ENCODE measurements at places on chromosomes 12 and 14. TPM values are rescaled to one million over a fixed set of nuclear protein-coding genes. Genes with fewer than 3 reads are reported as not detected.

DNA sequence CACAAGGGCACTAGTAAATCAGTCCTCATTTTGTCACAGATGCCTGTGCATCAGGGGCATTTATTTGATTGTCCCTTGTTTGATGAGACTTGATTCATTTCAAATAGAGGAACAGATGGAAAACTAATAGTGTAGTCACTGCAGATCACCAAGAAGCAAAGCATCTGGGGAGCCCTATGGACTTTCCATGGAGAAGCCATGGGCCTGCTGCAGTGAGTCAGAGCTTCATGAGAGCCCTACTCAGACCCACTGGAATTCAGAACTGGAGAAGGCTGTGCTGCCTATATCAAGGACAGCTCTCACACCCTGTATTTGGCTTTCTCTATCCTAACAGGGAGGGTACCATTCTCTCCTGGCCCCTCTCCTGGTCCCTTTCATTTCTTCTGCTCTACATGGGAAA lies 126.2 kb downstream of the GRIP1 start:
- no peak for DNase-seq

The CLEC4D gene
- 0.23 TPM for polyA plus RNA-seq

GRCh38 chr14:101174522-101174838 lies 271.0 kb upstream of the RTL1 start:
- no peak for DNase-seq

DNA sequence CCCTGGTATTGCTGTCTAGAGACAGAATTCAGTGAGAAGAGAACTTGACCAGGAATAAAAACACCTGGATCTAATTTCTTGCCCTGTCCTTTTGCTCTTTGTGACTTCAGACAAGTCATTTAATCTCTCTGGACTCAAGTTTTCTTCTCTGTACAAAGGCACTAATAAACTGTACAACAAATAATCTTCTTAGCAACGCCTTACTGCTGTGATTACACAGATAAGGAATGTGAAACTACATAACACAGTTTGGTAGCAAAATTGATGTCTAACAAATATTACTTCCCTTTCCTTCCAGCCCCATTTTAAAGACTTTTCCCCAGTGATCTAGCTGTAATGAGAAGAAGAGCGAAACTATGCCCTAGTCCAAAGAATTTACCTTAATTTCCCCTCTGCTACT lies 69.3 kb downstream of the BCAT1 start:
- DNase-seq, result no peak

DNA sequence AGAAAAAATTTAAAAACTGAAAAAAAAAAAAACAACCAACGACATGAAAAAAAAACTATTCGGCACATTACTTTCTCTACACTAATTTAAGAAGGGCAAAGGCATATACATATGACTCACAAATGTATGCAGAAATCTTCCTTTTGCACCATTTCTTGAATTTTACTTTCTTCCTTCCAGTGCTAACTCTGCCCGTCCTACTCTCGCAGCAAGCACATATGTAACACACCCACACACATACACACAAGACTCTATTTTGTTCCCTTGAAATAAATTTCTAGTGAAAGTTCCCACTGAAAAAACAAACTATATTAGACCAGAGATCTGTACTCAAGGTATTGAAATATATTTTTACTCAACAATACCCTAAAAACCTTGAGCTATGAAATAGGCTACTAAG lies 14.6 kb downstream of the BTG1 start:
- no peak for DNase-seq

The NR2C1 gene
- polyA plus RNA-seq, result 42.8 TPM

The SPX gene
- polyA plus RNA-seq, result 29.0 TPM

DNA sequence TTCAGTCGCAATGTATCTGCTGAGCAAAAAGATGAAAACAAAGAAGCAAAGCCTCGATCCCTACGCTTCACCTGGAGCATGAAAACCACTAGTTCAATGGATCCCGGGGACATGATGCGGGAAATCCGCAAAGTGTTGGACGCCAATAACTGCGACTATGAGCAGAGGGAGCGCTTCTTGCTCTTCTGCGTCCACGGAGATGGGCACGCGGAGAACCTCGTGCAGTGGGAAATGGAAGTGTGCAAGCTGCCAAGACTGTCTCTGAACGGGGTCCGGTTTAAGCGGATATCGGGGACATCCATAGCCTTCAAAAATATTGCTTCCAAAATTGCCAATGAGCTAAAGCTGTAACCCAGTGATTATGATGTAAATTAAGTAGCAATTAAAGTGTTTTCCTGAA lies 19.8 kb downstream of the CKB start:
- DNase-seq, result no peak

DNA sequence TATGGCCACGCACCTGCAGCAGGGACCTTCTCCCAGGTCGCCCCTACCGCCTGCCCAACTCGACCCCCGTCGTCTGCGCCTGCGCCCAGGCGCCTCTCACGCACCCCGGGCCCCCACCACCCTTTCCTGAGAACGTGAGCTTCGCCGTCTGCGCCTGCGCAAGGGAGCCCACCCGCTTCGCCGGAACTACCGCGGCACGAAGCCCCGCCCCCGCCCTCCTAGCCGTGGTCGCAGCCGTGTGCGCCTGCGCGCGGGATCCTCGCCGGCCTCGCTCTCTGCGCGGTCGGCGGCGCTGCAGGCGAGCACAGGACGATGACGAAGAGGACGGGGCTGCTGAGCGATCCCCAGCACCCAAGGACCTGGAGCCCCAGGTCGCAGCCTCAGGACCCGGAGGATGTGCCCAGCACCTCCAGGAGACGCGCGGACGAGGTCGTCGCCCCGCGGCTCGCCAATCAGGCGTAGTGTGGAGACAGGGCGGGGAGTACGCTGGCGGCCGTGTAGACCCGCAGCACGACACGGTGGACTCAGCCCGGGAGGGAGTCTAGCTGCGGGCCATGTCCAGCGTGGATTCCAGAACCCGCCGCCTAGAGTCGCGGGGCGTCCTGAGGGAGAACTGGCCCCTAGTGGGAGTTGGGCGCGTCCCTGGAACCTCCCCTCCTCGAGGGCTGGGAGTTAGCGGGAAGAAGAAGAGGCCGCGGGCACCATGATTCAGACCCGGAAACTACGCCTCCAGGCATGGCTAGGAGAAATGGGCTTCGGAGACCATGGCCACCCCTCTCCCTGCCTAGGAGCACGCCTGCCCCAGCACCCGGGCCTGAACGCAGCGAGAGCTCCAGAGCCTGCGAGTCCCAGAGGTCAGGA lies 1120.8 kb upstream of the TMEM132C start:
- peak; percentile 40 for DNase-seq
